ELF-1 (cell line): ENCODE measurements at places on chromosomes 4 and X.

GRCh38 chr4:123874063-123874462, 477.5 kb downstream of the SPRY1 start:
- DNase-seq = no peak

- DNase-seq = no peak
These were observed 36.0 kb upstream of the SORCS2 start for GRCh38 chr4:7156328-7156727.

DNA sequence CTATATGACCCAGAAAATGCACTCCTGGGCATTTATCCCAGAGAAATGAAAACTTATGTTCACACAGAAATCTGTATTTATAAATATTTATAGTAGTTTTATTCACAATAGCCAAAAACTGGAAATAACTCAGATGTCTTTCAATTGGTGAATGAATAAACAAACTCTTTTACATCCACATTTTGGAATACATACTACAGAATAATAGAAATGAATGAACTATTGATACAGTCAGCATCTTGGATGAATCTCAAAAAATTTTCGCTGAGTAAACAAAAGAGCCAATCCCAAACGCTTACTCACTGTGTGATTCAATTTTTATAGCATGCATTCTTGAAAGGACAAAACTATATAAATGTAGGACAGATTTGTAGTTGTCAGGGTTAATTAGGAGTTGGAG, 75.1 kb upstream of the HTR2C start:
- DNase-seq = no peak

GRCh38 chr4:181524499-181524898, 718.7 kb upstream of the TENM3 start:
- no peak for DNase-seq

- no peak for DNase-seq
These were observed 281.7 kb upstream of the GK2 start for GRCh38 chr4:79689740-79690139.

DNA sequence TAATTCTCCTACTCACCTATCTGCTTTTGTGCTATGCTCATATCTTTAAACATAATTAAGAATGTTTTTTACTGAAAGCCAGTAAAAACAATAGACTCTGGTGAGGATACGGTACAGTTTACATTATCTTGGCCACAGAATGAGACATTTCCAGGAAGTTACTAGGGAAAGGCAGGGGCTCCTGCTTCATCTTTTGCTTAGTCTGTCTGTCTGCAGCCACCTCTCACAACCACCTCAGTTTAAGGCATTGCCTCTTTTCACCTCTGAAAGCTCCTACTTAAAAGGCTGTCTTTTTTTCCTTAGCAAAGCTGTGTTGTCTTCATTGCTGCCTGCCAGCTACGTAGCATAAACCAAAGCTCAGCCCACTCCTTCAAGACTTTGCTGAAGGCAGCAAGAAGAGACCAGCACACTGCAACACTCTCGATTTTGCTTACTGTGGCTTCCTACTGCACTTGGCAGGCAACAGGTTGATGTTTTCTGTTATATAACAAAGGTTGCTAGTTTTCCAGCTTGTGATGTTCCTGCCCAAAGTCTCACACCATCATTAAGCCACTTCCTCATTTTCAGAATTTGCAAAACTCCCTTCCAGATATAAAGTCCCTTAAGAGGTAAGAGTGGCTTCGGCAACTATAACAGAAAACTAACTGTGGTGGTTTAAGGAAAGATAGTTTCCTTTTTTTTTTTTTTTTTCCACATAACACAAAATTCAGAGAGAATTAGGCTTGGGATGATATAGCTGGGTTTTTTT, 432.9 kb downstream of the GRXCR1 start:
- DNase-seq = no peak

DNA sequence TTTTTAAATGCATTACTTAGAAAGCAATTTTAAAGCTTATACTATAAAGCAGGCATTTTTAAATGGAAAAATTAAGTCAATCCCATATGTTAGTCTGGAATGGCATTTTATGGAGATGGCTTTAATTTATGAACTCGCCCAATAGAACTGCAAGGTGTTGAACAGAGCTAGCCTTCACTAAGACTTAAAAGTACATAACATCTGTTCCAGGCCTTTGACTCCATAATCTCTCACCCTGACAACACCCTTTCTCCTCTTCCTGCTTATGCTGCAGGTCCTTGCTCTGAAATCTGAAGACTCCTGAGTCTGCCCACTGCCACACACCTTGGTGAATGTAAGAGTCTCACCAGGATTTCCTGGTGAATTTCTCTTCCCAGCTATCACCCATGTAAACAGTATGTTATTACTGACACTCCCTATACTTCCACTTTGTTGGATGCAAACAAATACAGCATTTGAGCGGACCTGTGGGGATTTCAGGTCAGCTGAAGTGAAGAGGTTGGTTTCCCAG, 17.7 kb upstream of the SLC39A8 start:
- no peak for DNase-seq

GRCh38 chrX:35858361-35858760, 60.2 kb downstream of the MAGEB16 start:
- no peak for DNase-seq

DNA sequence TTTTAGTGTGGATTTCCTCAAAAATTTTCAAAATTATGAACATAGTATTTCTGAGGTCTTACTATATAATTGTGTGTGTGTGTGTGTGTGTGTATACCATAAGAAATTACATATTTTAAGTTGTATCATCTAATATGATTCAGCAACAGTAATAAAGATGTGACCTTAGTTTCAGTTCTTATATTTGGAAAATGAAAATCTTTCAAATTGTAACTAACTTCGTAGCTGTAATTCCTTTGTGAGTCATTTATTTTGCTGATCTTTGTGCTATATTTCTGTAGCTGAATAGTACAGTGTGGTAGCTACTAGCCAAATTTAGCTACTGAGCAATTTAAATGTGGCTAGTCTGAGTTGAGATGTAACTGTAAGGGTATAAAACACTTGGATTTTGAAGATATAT, 116.4 kb downstream of the RAP1GDS1 start:
- DNase-seq = no peak

DNA sequence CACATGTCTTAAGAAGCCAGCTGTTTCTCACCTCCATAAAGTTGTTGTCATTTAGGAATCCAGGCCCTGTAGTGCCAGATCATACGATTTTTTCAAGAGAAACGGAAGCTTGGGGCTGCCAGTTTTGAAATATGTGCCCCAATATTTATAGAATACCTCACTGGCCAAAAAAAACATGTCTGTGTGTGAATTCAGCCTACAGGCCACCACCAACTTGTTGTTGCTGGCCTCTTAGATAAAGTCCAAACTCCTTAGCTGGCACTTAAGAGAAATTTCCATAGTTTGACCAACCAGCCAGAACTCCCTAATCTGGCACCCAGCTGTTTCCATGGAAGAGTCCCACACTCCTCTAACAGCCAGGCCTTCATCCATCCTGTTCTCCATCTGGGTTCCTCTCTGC, 74.1 kb downstream of the WDR19 start:
- DNase-seq = no peak

DNA sequence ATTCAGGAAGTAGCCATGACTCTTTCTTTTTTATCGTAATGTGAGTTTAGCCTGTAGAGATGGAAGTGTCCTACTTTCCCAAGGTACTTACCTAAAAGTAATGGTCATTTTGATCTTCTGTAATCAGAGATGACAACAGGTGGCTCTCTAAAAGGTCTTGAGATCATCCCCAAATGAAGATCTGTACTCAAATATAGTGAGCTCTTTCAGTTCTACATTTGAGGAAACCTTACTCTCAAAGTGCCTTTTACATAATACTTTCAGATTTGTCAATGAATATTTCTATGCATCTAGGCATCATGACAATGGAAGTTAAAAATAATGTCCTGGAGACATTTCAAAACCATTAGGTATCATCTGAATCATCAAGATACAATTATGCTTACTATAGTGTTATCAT, 17.2 kb upstream of the MND1 start:
- no peak for DNase-seq

- peak; percentile 97 for DNase-seq
These were observed 150.9 kb downstream of the SHROOM3 start for GRCh38 chr4:76585897-76586360.

DNA sequence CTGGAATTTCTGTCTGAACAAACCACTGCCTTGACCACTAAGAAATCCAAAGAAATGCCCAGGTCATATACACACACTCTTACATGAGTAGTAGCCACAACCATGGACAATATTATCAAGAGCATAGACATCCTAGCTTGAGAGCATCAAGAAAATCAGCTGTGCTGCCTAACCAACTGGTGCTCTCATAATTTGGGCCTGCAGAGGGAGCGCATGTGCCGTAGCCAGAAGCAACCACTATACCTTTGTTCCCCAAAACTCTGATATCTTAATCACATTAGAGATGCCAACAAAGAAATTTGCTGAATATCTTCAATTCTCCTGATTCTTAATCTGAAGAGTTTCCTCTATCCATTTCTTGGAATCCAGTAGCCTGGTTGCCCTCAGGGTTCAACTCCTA, 163.6 kb downstream of the ZNF674 start:
- peak; percentile 44 for DNase-seq

- DNase-seq = no peak
These were observed 19.0 kb upstream of the MRPL1 start for GRCh38 chr4:77843628-77844027.

DNA sequence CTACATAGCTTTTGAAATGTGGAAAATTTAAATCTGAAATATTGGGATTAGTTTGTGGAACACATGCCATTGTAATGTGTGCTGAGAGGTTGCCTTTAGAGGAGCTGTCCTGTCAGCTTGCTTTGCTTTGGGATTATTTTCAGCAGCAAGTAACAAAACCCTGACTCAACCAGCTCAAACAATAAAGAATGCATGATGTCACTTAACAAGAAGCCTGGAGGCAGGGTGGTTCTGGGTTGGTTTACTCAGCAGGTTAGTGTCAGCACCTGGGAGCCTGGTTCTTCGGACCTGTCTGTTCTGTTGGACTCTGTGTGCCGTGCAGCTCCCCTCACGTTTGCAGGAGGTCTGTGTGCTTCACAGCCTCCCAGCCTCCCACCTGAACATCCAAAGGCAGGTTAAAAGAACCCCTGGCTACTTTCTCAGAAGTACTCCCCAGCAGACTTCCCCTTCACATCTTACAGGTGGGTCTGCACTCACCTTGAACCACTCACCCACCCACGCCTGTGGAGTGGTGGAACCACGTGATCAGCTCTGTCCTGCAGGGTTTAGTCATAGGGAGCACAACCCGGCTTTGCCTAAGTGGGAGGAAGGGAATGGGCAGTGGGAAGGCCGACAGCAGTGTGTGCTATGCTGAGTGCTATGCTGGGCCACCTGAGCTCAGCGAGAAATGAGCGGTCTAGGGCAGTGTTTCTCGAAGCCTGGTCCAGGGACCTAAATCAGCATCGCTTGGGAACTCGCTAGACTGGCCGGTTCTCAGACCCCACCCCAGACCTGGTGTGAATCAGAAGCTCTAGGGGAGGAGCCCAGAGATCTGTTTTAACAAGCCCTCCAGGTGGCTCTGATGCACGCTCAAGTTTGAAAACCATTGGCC, 20.4 kb downstream of the TMEM131L start:
- peak; percentile 88 for DNase-seq

- no peak for DNase-seq
These were observed 25.4 kb downstream of the TMSB4X start for GRCh38 chrX:13000301-13000811.

DNA sequence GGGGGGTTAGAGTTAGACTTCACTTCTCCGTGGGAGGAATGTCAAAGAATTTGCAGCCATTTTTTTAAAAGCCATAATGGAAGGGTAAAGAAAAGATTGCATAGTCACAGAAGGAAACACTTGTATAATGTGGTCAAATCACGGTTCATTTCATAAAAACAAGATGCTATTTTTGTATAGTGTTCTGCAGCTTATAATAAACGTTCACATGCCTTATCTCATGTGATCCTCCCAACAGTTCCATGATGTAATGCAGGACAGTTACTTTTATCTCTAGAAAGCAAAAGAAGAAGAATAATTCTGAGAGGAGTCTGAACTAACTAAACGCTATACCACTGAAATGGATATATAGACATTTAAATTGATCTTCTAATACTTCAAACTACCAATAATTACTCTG, 71.3 kb upstream of the CAMK2D start:
- DNase-seq = no peak

GRCh38 chr4:146124023-146124680, 51.4 kb upstream of the LSM6 start:
- peak; percentile 27 for DNase-seq

GRCh38 chr4:184823014-184823413, 2.8 kb downstream of the ACSL1 start:
- DNase-seq = no peak

GRCh38 chr4:140135529-140136088, 18.4 kb downstream of the MAML3 start:
- no peak for DNase-seq

- no peak for DNase-seq
These were observed 756.7 kb upstream of the SLIT2 start for GRCh38 chr4:19494961-19495360.

- DNase-seq = peak; percentile 47
These were observed 61.3 kb upstream of the KDR start for GRCh38 chr4:55186700-55187099.

DNA sequence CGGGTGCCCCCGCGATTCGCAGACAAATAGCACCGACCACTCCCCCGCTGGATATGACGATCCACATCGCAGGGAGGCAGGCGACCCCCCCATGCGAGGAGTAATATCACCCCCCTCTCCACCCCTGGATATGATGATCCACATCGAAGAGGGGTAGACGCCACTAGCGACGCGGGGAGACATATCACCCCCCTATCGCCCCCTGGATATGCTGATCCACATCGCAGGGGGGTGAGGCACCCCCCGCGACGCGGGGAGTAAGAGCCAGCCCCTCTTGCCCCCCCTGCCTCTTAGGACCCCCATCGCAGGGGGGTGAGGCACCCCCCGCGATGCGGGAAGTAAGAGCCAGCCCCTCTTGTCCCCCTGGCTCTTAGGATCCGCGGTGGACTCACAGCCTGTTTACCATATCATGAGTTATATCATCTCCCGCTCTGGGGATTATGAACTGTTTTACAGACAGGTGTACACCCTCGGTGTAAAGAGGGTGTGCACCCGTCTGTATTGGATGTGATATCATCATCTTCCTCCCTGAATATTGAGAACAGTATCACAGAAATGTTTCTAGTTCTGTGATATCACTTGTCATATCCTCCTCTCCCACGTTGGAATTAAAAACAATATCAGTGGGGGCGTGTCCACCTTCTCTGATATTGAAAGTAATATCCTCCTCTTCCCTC, 22.7 kb upstream of the DRD5 start:
- no peak for DNase-seq
